ENCODE measurements at places on chromosomes 1 and 21.

DNA sequence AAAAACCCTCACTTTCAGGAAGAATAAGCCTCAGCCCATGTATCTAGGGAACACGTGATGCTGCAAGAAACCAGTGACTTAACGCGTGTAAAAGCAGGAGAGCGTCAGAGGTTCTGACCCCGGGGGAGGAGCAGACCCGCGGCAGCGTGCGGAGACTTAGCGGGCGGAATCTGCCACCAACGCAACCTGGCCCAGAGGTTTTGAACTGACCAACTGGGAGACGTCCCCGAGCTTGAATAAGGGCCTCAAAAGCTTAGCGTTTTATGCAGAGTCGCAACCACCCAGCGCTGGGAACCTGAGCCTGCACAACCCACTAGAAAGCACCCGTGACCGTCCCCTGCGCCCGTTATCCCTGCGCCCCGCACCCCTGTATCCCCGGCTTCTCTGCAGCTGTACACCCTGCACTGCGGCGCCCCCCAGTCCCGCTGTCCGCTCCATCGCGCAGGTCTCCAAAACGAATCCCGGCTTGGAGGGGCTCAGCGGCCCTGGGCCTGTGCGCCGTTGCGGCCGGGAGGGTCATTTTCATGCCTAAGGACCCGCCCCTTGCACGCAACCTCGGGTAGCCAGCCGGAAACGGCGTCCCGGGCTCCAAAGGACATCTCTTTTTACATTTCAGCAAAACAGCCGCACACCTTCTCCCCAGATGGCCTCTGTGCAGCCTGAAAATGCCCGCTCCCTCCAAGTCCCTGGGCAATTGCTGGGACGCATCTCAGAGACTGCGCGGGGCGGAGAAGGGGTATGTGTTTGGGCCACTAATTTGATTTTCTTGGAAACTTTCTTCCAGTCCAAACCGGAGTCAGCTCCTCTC is 29.4 kb upstream of the TRIM17 start:
- peak; percentile 31 for DNase-seq

GRCh38 chr1:9555942-9556341 is 16.7 kb downstream of the SLC25A33 start:
- DNase-seq: no peak

- no peak for DNase-seq
Measured at GRCh38 chr1:150477733-150478132, 9.5 kb upstream of the TARS2 start.

DNA sequence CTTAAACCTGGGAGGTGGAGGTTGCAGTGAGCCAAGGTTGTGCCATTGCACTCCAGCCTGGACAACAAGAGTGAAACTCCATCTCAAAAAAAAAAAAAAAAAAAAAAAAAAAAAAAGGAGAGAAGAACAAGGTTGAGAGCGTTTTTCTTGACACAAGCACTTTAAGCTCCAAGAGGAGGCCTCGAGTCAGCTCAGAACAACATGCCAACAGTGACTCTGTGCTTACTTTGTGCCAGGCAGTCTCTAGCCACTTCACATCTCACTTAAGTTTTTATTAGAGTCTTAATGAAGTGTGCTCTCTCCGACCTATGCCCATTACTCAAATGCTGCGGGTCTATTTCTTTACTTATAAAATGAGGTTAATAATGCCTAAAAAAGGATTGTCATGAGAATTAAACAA is 13.0 kb downstream of the ATP1A1 start:
- DNase-seq: no peak

- DNase-seq: no peak
Measured at GRCh38 chr1:174352117-174352516, 95.6 kb upstream of the GPR52 start.

GRCh38 chr1:219076326-219076937 is 97.2 kb upstream of the LYPLAL1 start:
- no peak for DNase-seq

DNA sequence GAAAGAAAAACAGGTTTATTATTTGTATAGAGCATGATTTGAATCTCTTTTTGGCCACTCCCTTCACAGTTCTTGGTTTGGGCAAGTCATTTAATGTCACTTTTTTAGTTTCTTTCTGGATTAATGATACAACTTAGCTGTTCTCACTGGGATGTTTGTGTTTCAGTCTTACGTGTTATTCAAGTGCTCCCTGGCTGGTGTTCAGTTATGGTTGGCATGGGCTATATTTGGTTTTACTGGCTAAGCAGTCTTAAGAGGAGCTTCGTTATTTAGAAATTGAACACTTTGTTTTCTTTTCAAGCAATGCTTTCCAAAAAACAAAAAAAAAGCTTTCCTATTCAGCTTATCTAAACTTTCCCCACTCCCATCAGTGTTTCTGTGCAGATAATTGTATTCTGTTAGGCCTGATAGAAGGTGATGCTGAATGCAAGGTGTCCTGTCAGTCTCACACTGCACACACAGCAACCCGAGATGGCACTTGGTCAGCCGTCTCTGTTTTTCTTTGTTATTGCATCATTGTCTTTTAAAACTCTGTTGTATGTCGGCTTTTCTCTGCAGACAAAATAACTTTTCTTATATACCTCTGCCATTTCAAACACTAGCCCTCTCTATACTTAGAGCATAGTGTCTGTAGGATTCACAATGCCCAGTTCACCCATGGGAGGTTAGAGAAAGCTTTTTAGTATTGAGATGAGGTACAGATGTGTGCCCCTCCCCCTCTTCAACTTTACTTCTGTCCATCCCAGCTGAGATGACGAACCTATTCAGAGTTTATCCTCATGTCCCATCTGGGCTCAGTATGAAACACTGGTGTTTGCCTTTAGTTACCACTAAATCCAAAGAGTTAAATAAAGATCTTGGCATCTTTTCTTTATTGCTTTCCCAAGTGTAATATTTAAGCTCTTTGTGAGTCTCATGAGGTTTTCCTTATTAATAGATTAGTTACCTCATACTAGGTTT is 80.2 kb downstream of the VPS13D start:
- DNase-seq: no peak

- no peak for DNase-seq
Measured at GRCh38 chr1:175195281-175195680, 2.7 kb upstream of the KIAA0040 start.

GRCh38 chr1:74205266-74205665 is 7.2 kb downstream of the FPGT start:
- DNase-seq: no peak

- peak; percentile 16 for DNase-seq
Measured at GRCh38 chr1:36924282-36924811, 110.0 kb downstream of the GRIK3 start.

- DNase-seq: no peak
Measured at GRCh38 chr1:77824079-77824478, 44.6 kb downstream of the MIGA1 start.

DNA sequence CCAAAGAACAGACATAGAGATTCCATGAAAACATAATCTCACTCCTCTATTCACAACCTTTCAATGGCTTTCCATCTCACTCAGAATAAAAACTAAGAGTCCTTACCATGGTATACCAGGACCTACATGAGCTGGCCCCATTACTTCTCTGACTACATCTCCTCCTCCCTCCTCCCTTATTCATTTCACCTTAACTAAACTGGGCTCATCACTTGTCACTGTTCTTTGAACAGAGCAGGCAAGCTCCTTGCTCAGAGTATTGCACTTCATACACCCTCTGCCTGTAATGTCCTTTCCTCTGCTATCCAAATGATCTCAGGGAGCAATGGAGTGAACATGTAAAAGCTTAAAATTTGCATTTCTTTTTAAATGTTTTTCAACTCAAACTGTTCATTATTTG is 142.0 kb downstream of the MRPL39 start:
- DNase-seq: no peak

DNA sequence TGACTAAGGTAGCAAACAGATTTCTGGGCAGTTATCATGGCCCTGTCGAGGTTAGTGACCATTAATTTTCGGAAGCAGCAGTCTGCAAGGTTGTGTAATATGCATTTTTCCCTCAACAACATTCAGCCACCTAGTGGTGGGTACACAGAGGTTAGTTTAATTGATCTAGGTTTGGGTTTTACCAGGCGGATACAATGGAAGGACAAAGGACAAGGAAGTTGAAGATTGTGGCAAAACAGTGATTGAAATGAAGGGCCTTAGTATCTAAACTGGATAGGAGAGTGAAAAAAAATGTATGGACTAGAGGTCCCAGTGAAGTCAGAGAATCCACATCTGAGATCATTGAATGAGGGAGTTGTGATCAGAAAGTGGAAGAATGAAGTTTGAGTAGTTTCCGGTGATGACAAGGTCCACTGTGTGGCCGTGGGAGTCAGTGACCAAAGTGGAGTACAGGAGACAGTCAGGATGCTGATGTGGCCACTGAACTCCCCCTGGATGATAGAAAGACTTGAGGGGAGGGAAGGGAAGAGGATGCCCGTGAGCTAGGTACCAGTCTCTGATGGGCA is 2.8 kb downstream of the ARMH1 start:
- no peak for DNase-seq

DNA sequence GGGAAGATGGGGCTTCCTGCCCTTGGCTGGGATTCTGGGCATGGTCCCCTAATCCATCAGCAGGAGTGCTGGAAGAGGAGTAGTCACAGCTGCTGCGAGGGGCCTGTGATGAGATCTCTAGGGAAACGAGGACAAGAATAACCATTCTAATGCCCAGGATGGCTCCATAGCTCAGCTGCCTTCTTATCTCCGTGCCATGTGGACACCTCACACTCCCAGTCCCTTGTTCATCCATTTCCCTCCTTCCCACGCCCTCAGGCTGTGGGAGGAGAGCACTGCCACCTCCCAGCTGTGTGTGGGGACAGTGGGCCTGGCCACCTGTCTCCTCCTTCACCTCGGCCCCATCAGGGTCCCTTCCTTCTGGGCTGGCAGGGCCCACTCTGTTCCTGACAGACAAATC is 16.1 kb upstream of the ETV3 start:
- no peak for DNase-seq

DNA sequence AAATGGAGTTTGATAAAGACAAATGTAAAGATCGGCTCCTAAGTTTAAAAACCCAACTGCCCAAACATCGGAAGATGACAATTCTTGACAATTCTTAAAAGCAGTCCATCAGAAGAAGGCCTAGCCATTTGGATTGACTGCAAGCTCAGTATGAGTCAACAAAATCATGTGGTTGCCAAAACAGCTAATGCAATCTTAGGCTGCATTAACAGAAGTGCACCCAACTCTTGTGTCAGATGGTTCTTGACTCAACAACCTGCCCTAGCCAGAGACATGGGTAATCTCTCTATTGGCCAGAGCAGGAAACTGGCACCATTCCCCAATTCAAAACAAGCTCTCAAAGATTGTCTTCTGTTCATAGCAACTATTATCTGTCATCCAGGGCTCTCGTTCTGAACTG is 9.9 kb upstream of the NCF2 start:
- DNase-seq: no peak

- no peak for DNase-seq
Measured at GRCh38 chr1:97573553-97573952, 347.3 kb downstream of the DPYD start.

Measured in stimulated activated CD4-positive, alpha-beta T cell treated with anti-CD3 and anti-CD28 coated beads, Interleukin-4, amount 100 ng/mL, for 48 hours (primary cell).